AG10803 (cell line): ENCODE measurements at places on chromosomes 6 and 20.

DNA sequence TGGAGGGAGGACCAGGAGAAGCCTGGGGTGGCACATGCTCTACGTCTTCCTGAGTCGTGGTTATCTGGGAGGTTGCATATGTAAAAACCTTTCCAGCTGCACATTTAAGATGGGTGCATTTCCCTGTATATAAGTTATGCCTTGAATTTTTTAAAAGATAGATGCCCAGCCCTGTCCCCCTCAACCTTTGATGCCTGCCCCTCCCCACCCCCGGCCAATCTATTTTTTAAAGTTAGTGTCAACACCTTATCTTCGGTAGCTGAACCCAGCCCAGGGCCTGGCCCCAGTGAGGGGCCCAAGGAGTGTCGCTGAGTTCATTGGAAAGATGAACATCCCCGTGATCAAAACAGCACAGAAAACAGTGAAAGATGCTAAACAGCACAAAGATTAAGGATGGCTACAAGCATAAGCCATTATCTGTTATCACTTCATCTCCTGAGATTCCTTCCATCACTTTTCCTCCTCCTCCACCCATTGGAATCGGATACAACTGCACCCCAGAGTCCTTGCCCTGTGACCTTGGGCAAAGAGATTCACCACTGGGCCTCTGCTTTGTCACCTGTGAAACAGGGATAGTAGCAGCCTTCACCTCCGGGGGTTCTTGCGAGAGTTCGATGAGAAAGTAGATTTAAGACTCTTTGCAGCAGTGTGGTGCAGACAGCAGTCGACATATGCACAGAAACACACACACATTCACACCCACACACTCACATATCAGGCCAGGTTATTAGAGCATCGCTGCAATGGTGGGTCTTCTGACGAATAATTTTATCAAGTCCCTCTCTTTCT, 47.5 kb downstream of the SIRPA start:
- no peak for DNase-seq

DNA sequence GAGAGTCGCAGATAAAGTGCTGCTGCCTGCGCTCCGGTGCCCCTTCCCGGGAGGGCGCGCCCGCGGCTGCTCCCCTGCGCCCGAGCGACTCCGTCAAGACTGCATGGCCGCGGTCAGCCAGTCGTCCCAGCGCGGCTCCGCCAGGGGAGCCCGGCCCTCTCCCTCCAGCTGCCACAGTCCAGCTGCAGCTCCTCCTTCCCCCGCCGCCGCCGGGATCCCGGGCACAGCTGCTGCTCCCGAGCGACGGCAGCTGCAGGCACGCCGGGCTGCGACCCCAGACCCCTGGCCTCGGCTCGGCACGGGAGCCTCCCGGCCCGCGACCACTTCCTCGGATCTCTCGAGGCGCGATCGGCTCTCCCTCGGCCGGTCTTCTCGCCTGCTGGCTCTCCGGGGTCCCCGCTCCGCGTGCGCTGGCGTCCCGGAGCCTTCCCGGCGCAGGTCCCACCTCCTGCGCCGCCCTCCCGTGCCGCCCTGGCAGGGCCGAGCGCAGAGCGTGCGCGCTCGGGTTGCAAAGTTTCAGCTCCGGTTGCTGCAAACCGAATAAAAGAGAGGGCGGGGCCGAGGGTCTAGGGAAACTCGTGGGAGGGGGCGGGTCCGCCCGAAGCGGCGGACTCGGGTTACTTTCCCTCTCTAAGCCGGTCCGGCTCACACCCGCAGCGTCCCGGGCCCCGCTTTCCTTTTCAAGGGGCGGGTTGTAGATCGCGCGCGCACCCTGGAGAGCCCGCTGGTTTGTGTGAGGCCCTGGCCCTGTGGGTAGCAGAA, at the start of gene CNKSR3:
TSS of gene CNKSR3 (minus strand) at position 542 of the 762 bp plus-strand sequence. CDS start 571 bp downstream, outside the sequence.
- DNase-seq = peak; percentile 89

DNA sequence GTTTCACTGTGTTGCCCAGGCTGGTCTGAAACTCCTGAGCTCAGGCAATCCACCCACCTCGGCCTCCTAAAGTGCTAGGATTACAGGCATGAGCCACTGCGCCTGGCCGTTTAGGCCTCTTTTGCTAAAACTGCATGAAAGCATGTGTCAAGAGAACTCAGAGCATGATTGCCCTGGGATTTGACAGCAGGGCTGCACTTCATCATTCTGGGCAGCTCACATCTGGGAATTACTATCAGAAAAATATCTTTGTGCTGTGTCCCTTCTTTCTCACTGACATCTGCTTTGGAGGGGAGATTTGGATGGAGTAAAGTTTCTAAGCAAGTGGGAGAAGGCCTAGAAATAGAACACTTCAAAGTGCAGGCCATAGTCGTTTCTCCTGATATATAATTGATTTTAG, 59.6 kb upstream of the EIF2S2 start:
- no peak for DNase-seq

GRCh38 chr20:56423211-56423610, 11.2 kb downstream of the CASS4 start:
- DNase-seq = no peak

DNA sequence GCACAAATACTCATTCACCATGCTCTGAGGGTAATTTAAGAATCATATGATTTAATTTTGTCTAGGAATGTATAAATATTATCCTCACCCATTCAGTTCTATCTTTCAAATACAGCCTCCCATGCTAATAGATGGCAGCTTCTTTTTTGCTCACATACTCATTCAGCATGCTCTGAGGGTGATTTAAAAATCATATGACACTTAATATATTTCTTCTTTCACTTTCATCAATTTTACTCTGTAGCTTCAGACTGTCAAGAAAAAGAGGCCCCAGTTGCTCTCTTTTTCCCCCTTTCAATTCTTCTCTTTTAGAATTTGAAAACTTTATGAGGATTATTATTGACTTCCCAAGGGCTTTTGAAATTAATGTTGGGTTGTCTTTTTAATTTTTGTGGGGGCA, 161.7 kb upstream of the LAMP5 start:
- no peak for DNase-seq

DNA sequence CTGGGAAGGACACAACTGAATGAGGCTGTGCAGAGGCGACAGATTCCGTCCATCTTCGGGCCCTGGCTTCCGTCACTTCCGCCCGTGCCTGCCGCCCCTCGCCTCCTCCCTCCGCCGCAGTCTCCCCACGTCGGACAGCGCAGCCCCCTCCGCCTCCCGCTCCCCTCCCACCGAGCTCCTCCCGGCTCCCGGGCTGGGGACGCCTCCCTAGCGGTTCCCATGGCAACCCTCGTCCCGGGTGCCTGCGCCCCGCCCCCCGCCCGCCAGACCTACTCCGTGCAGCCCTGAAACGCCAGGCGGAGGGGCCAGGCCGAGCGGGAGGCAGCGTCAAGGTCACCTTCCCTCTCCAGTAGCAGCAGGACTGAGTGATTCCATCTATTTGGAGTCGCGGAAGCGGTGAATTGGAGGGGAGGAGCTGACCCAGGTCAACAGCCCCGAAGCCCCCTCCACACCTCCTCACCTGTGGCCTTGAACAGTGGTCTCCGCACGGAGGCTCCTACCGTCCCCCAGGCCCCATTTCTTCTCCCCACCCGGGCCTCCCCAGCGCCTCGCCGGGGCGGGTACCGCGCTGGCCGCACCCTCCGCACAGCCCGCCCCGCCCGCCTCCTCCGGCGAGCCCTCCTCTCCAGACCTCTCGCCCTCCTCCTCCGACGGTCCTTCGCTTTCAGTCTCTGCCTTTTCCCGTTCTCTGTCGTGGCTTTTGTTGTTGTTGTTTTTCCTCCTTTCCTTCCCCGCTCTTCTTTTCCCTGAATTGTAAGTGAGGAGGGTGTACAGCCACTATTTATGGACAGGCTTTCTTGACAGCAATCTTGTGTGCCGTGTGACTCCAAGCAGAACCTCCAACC, 951 bp downstream of the NRSN2 start:
- DNase-seq = peak; percentile 94

GRCh38 chr6:4174042-4174441, 38.7 kb upstream of the ECI2 start:
- DNase-seq = no peak

DNA sequence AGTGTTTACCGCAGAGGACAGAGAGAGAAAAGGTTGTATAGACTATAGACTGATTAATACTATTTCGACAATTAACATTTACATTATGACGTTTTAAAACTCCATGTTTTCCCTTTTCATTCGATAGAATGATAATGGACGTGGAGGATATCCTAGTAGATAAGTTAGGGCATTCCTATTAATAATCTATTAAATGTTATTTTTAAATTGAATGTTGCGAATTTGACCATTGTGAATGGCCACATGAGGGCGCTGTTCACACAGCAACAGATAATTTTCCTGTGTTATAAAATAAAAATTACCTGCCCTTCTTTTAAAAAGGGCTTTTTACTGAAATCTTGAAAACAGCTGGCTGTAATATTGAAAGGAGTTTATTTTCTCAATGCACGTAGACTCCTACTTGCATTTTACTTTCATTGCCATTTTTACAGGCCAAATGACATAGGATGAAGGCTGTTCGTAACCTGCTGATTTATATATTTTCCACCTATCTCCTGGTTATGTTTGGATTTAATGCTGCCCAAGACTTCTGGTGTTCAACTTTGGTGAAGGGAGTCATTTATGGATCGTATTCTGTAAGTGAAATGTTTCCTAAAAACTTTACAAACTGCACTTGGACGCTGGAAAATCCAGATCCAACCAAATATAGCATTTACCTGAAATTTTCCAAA, 3.3 kb downstream of the ADGRB3 start:
- DNase-seq = peak; percentile 33

DNA sequence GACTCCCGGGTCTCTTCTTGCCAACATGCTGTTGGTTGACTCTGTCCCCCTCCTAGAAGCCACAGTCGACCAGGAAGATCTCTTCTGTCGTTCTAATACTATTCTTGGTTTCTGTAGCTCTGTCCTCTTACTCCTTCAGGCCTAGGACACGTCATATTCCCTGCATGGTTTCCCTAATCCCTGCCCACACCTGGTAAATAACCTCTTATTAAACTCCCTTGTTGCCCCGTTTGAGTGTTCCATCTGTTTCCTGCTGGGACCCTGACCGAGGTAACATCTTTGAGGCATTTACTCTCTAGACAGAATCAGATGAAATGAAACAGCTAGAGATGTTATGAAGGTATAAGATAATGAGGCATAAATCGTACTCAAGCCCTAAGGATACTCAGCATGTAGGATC, 68.1 kb downstream of the PLCB4 start:
- DNase-seq = no peak

GRCh38 chr6:144899161-144899560, 614.0 kb downstream of the UTRN start:
- peak; percentile 95 for DNase-seq

- DNase-seq = no peak
Measured at GRCh38 chr6:142275236-142276006, 26.4 kb upstream of the ADGRG6 start.

GRCh38 chr6:1215023-1215422, 96.9 kb upstream of the FOXQ1 start:
- no peak for DNase-seq

DNA sequence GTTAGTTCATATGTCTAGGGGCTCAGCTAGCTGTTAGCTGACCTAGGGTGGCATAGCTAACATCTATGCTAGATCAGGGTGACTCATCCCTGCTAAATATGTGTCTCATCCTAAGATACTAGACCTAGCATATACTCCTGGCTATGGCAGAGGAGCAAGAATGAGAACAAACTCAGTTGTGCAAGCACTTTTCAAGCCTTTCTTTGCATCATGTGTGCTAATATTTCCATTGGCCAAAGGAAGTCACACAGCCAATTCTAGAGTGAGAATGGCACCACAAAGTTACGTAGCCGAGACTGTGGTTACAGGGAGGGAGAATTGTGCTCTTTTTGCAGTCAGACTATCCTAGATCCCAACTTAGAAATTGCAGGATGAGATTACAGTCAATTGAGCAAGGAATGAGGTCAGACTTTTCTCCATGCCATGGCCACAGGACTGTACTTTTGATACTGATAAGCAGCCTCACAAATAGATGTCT, 78.7 kb downstream of the PLCB4 start:
- DNase-seq = peak; percentile 83
